Hematopoietic multipotent progenitor cell treated with erythropoietin and hydrocortisone succinate and interleukin-3 and kit ligand, for 6 days (in vitro differentiated cells): ENCODE measurements at places on chromosomes 4 and X.

GRCh38 chr4:86532851-86533250, 61.3 kb upstream of the PTPN13 start:
- DNase-seq = no peak

DNA sequence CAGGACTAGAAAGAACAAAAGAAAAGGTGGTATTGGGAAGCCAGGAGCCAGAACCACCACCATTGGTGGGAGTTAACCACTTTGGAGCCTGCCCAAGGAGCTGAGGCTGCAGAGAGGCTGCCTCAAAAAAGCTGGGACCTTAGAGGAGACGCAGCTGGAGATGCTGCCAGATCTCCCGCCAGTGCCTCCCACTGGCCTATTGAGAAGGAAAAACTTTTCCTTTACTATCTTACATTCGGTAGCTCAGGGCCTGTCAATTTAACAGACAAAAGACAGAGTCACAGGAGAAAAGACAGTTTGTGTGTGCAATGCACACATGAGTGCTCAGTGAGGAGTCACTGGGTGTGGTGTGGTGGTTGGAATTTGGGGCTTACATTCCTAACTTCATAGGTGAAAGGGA, 52.4 kb upstream of the HPSE start:
- no peak for DNase-seq

GRCh38 chrX:66163447-66163846, 600 bp upstream of the HEPH start:
- DNase-seq = no peak

DNA sequence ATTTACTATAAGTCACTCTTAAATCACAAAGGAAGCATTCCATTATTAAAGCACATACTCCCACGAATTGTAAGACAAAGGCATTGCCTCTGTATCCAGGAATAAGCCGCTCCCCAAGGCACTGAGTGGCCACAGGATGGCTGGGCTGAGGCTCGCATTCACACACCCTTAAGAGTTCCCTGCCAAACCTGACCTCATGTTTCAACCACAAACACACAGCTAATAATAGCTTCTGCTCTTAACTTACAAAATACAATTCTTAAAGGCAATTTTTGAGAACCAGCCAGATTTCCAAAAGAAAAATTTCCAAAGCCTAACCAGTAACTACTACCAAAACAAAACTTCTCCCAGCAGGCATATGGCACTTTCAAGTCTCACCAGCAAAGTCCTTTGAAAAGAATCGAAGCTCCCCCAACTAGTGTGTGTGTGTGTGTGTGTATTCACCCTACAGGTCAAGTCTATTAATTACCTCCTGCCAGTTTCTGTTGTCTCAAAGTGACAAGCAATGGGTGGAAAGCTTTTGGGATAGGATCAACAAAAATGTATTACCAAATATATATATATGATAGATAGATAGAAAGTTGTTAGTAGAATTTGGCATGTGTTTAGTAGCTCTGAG, 36.0 kb downstream of the ARHGAP6 start:
- DNase-seq = no peak
